ENCODE measurements at places on chromosomes 6 and 20. TPM values are rescaled to one million over a fixed set of nuclear protein-coding genes. Genes with fewer than 3 reads are reported as not detected.

DNA sequence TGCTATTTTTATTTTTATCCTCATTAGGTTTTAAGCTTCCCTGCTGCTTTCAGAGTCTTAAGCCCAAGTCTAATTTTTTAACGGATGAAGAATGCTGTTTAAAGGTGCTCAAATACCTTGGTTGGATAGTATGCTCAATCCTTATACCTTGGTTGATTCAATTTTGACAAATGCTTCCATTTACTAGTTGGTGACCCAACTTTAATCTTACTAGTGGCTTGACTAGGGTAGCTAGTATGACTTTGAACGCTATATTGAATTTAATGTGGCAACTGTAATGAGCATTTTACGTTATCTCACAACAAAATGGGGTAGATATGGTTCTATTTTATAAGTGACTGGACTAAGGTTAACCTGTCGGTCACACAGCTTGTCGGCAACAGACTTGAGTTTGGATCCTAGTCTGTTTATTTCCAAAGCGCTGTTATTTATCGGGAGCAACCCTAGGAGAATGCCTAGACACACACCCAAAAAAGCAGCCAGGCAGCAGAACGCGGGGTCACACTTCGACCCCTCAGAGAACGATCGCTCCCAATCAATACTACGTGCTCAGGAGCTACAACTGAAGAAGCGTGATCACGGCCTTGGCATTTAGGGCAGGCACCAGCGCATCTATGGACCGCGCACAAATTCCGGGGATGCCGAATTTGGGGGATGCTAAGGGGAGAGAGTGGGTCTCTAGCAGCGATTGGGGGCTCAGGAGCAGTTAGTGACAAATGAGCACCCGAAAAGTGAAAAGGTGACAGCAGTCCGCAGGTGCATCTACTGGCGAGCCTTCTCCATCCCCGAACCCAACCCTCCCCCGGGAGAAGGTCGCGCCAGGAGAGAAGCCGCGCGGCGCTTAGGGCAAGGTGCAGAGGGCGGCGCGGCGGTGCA lies 586 bp upstream of the ALDH5A1 start:
- no peak for DNase-seq

DNA sequence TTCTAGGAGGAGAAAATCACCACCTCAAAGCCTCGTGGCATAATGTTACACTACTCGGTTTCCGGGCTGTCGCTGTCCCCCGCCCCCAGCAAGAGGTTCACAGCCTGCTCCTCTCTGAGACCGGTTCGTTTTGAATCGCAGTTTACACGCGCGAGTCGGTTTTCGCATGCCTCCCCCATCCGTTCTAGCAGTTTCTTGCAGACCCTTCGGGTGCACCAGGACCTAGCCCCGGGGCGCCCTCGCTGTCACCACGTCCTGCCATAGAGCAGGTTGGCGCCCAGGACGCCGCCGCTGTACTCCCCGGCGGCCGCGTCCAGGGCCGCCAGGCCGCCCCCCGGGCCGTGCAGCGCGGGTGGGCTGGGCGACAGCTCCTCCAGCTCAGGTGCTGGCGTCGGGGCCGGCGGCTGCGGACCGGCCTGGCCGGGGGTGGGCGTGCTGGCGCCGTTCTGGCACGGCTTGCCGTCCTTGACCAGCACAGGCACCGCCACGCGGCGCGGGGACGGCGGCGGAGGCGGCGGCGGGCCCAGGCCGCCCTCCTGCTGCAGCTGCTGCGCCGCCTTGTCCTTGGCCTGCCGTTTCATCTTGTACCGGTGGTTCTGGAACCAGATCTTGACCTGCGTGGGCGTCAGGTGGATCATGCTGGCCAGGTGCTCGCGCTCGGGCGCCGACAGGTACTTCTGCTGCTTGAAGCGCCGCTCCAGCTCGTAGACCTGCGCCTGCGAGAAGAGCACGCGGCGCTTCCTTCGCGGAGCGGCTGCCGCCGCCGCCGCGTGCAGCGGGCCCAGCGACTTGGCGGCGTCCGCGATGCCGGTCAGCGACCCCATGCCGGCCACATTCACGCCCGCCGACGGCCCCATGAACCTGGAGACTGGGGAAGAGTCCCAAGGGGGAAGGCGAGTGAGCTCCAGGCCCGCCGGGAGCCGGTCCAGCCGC lies 1.4 kb downstream of the NKX2-4 start:
- peak; percentile 75 for DNase-seq

DNA sequence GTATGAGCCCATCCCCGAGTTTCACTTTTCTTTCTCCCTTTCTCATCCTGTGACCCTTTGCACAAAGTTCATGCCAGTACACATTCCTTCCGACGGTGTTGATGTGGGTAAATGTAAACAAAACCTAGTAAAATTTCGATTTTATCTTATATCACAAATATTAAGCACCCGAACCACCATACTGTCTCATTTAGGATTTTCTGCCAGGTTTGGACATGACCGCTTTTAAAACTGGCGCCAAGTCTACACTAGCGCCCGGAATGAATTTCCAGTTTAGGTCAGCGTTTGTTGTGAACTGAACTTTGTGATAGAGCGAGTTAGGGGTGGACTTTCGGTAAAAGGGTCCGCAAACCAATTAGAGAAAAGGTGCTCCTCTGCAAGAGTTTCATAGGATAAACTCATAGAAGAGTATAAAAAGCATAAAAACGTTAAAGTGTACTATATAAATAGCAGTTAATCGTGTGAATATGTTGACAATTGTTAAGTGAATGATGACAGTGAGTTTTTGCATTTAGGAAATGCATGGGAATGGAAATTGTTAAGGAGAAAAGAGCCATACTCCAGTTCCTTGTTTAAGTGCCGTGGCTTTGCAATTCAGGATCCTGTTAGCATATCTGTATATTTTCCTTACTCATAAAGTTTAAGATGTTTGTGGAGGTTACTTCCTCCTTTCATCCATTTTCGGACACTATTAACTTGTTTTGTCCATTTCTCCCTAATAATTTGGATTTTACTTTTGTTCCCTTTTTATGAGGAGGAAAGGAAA lies 937 bp downstream of the AKAP7 start:
- DNase-seq = no peak

- peak; percentile 74 for DNase-seq
Observed at GRCh38 chr6:170289180-170289931, 1.5 kb downstream of the DLL1 start.

GRCh38 chr6:128417698-128418097 lies 102.7 kb downstream of the PTPRK start:
- no peak for DNase-seq

GRCh38 chr6:38350942-38351341 lies 288.8 kb downstream of the BTBD9 start:
- DNase-seq = no peak

DNA sequence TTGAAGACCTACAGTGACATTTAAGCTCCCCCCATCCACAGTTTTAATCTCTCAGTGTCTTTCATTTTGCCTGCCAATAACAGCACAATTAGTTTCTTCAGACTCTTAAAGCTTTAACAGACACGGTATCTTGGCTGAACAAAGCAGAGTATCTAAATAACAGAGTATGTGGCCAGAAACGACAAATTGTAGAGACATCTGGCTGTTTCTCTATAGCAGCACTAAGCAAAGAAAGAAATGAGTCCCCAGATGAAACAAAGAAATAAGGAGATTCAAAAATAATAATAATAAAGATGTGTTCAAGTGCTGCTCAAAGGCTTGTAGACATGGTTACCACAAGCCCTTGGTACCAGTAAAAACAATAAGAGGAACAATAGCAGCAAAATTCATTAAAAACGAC lies 97.8 kb upstream of the HDAC2 start:
- no peak for DNase-seq

- DNase-seq = no peak
Observed at GRCh38 chr6:20156824-20157223, 55.4 kb downstream of the MBOAT1 start.

DNA sequence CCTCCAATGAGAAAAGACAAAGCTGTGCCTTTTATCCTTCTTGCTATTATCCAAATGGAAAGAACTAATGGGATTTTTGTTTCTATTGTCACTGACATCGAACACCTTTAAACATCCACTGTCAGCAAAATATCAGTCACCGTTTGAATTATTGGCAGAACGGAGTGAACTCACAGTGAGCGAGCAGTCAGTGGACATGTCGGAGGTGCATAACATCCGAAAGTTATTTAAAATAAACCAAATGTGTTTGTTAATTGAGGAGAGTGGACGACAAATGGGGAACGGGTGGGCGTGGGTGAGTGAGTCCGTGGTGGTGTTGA lies 38.8 kb downstream of the PMEPA1 start:
- DNase-seq = no peak

Gene PTCRA
- total RNA-seq = not detected

Gene DEFB126
- total RNA-seq = not detected

Gene WFDC12
- not detected for total RNA-seq

Gene RAD21L1
- not detected for total RNA-seq

Gene TREML4
- not detected for total RNA-seq

Gene SALL4
- total RNA-seq = 127 TPM

Gene OR12D3
- total RNA-seq = not detected

Gene ELOVL2
- 1.0 TPM for total RNA-seq

All from H7 (cell line).